ENCODE measurements at places on chromosomes 7 and 10.

GRCh38 chr7:157662981-157663716 is 326.3 kb downstream of the DNAJB6 start:
- DNase-seq: no peak

- no peak for DNase-seq
Measured at GRCh38 chr7:22429386-22429785, 70.6 kb downstream of the STEAP1B start.

- no peak for DNase-seq
Measured at GRCh38 chr10:124636271-124636995, 107.7 kb downstream of the FAM53B start.

- DNase-seq: no peak
Measured at GRCh38 chr10:17506856-17507471, 52.6 kb upstream of the ST8SIA6 start.

- DNase-seq: no peak
Measured at GRCh38 chr10:88508796-88509195, 74.3 kb downstream of the RNLS start.

DNA sequence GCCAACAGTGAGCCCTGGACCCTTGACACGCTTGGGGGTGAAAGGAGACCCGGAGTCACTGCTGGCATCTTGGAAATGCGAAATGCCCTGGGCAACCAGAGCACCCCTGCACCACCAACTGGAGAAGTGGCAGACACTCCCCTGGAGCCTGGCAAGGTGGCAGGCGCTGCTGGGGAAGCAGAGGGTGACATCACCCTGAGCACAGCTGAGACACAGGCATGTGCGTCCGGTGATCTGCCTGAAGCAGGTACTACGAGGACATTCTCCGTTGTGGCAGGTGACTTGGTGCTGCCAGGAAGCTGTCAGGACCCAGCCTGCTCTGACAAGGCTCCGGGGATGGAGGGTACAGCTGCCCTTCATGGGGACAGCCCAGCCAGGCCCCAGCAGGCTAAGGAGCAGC is 98.5 kb downstream of the TACC2 start:
- DNase-seq: no peak

DNA sequence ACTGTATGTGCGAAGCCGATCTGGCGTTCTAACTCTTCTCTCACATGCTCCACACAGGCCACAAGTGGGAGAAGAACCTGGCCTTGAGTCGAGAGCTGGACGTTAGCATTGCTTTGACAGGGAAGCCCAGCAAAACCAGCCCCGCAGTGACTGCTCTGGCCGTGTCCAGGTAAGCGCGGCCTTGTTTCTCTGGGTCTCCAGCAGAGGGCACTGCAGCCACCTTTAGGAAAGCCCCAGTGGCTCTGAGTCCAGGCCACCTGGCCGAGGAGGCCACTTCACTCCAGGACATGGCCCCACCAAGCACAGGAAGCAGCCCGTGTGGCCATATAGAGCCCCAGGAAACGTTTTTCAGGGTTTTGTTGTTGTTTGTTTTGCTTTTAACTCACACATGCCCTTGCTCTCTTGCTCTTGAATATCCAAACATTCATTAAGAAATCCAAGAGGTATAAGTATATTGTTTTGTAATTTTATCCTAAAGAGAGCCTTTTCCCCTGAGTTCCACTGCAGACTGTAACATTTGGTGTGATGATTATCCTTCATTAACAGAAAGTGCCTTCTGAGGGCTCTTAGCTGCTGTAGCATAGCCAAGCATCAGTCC is 41.8 kb upstream of the LRRC18 start:
- DNase-seq: peak; percentile 77

- DNase-seq: peak; percentile 70
Measured at GRCh38 chr10:93352638-93353383, 129.3 kb downstream of the MYOF start.

DNA sequence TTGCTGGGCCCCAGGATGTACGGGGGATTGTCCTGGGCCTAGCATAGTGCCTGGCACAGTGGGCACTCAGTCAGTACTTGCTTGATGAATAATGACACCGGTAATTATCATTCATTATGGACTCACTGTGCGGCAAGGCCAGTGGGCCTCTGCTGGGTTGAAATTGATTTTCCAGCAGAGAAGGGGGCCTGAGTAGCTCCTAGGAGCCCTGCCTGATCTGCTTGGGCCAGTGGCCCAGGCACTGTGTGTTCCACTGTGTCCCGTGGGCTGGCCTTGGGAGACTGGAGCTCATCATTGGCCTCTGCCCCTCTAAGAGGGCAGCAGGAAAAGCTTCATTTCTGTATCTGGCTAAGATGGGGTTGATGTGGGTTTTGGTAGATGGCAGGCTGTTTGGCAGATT is 1.4 kb downstream of the CHST3 start:
- no peak for DNase-seq

- DNase-seq: no peak
Measured at GRCh38 chr10:89582022-89582421, 46.6 kb upstream of the SLC16A12 start.

- no peak for DNase-seq
Measured at GRCh38 chr7:151249034-151249731, 689 bp upstream of the SMARCD3 start.

- DNase-seq: no peak
Measured at GRCh38 chr7:129150199-129150996, 5.9 kb downstream of the TSPAN33 start.

DNA sequence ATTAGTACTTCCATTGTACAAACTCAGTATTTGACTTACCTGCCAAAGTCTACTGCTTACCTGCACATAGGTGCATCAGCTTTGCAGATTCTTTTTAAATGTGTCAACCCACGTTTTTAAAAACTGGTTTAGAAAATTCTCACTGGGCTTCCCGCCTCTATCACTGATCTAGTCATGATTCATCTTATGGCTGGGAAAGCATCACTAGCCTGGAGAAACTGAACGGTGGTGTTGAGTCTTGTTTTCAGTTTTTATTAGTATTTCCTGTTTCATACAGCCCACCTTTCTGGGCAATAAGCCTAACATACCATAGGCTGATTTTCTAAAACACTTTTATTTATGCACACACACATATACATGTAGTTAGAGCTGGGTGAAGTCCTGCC is 19.7 kb downstream of the DOCK1 start:
- DNase-seq: no peak

DNA sequence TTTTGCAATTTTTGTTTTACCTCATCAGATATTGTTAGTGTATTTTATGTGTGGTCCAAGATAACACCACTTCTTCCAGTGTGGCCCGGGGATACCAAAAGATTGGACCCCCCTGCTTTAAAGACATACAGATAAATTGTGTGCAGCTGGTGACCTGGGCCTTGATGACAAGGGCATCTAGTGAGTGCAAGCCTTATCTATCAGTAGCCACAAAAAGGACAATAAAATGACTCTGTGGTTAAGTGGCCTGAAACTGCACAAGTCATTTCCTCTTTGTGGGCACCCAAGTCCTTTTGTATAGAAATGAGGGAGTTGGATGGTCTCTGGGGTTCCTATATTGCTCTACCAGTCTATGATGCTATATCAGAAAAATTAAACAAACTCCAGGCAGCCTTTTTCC is 98.1 kb downstream of the PARD3 start:
- no peak for DNase-seq

GRCh38 chr7:36066343-36066664 is 86.8 kb upstream of the EEPD1 start:
- DNase-seq: no peak

- DNase-seq: no peak
Measured at GRCh38 chr7:151007469-151007898, 16.7 kb downstream of the NOS3 start.

GRCh38 chr10:127119936-127120335 is 76.5 kb downstream of the INSYN2A start:
- no peak for DNase-seq

- no peak for DNase-seq
Measured at GRCh38 chr10:69315100-69315542, 36.8 kb downstream of the HK1 start.

GRCh38 chr10:99845837-99846382 is 63.5 kb downstream of the ABCC2 start:
- peak; percentile 91 for DNase-seq

GRCh38 chr7:76310102-76310957 is 7.9 kb downstream of the HSPB1 start:
- DNase-seq: no peak

GRCh38 chr7:90520484-90520883 is 51.0 kb downstream of the PTTG1IP2 start:
- DNase-seq: peak; percentile 11

DNA sequence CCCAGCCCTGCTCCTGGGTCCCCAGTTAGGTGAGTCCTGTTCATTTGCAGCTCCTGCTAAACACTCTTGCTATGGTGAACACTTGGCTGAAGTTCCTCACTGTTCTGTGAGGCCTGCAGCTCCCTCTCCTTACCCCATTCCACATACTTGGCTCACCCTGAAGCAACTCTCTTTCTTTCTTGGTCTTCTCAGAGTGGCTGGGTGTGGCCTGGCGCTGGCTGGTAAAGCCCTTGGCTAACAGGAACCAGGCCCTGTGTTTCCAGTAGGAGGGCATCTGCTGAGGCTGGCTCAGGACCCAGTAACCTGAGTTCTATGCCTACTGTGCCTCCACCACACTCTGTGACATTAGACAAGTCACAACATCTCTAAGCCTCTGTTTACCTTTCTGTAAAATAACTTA is 53.1 kb upstream of the COL13A1 start:
- DNase-seq: no peak

- DNase-seq: no peak
Measured at GRCh38 chr7:14596421-14596820, 306.1 kb downstream of the DGKB start.

DNA sequence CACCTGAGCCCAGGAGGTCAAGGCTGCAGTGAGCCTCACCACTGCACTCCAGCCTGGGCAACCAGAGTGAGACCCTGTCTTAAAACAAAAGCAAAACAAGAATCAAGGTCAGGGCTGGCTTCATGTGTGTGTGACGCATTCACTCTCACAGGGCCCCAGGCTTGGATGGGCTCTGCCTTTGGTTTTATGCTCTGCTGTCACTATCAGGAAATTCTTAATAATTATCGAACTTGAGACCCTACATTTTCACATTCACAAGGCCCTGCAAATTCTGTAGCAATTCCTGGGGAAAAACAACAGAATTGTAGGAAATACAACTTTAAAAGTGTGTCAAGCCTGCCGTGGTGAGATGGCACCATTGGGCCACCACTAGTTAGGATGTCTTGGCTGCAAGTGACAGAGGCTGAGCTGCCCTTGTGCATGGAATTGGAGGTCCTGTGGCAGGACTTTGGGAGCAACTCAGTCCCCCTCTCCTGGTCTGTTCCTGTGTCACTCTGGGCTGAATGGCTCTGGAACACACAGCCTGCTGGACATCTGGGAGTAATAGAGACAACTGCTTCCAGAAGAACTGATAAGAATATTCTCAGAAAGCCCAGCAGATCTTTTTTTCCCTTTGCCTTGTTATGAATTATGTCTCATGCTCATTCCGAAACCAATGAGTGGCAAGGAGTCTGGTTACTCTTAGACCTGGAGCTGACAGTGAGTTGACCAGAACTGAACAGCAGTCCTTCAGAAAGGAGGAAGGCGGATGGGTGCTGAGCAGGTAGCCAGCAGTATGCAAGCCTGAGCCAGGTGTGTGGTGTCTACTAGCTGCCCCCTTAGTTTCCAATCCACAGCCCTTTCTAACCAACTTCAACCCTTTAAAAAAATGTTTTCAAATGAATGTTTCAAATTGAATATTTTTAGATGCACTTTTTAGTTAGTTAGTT is 3.6 kb downstream of the UBE2D4 start:
- DNase-seq: no peak

DNA sequence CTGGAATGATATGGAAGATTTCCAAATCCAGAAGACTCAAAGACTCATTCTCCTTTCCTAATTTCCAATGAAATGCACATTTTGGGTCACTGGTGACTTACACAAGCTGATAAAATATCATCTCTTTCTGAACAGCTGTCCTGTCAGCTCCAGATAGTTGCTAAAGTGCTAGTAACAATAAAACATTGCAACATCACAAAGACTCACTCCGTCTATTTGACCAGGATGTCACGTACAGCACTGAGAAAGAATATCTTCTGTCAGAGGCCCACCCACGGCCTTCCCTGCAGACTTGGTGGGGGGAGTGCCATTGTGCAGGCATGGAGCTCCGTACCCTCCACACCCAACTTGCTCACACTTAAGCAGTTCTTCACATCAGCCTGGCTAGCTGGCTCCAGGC is 78.9 kb upstream of the EGR2 start:
- DNase-seq: no peak

GRCh38 chr7:43531700-43532099 is 51.2 kb upstream of the STK17A start:
- no peak for DNase-seq

GRCh38 chr10:70145666-70146488 is 623 bp downstream of the TYSND1 start:
- DNase-seq: peak; percentile 84

DNA sequence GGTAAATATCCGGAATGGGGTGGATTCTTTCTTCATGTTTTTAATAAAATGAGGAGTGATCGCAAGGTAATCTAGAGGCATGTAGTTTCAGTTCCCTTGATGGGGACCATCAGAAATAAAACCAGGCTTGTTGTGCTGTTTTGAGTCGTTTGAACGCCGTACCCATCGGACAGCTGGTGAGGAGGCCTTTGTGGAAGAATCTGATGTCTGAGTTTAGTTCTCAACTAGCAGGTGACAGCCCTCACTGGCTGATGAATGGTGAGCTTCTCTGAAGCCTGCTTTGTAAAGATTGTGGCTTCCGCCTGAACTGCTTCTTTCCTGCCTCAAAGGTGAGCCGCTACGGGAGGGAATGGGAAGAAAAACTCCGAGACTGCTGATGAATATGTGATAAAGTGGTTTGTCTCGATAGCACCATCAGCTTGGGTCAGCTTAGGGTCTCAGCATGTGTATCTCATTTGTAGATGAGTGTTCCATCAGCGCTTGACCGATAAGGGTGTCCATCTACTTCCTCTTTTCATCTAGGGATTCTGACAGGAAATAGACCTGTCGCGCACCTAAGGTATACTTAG is 977 bp downstream of the TMEM248 start:
- DNase-seq: no peak

GRCh38 chr7:155709453-155709852 is 65.0 kb downstream of the RBM33 start:
- DNase-seq: no peak

GRCh38 chr10:23280419-23281043 is 64.1 kb downstream of the C10orf67 start:
- DNase-seq: peak; percentile 76

DNA sequence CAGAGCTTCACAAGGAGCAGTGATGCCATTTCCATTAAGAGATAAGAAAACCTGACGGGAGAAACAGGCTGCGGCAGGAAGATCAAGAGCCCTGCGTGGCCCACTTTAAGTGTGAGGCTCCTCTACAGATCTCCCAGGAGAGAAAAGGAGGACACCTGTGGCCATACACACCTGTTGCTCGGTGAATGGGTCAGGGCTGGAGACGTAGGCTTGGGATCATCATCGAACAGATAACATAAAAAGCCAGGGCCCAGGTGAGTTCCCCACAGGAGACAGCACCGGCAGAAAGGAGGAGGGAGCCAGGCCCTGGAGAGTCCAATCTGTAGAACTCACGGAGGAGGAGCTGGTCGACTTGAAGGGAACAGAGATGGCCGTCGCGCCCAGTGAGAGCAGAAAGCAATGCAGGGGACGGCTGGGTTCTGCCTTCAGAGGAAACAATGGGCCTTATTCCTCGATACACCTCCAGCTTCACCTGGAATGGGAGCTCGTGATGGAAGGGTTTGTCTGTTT is 556.8 kb downstream of the DNAJB6 start:
- DNase-seq: no peak

GRCh38 chr7:145696071-145696470 is 420.5 kb upstream of the CNTNAP2 start:
- DNase-seq: no peak

Measured in mesendoderm (in vitro differentiated cells).